ENCODE measurements at places on chromosomes 5 and 9. TPM values are rescaled to one million over a fixed set of nuclear protein-coding genes. Genes with fewer than 3 reads are reported as not detected.

PSAT1 gene
- 98.2 TPM for total RNA-seq

LOX gene
- 8.3 TPM for total RNA-seq

MUSK gene
- not detected for total RNA-seq

C6 gene
- total RNA-seq = not detected

PPIC gene
- total RNA-seq = 12.0 TPM

TLX3 gene
- not detected for total RNA-seq

C9orf50 gene
- not detected for total RNA-seq

DCAF12 gene
- total RNA-seq = 33.6 TPM

GFRA3 gene
- 0.67 TPM for total RNA-seq

MEIKIN gene
- not detected for total RNA-seq

FAF2 gene
- 49.6 TPM for total RNA-seq

NOXA1 gene
- total RNA-seq = 0.69 TPM

PCDHGA12 gene
- 41.4 TPM for total RNA-seq

KIAA0825 gene
- total RNA-seq = 7.3 TPM

ARSK gene
- 11.4 TPM for total RNA-seq

NSA2 gene
- 88.3 TPM for total RNA-seq

MARCHF3 gene
- total RNA-seq = 6.5 TPM

TRIM32 gene
- 44.0 TPM for total RNA-seq

OR1J2 gene
- not detected for total RNA-seq

OSMR gene
- total RNA-seq = 28.0 TPM

TRMT10B gene
- total RNA-seq = 2.9 TPM

LCN1 gene
- not detected for total RNA-seq

RHOBTB3 gene
- total RNA-seq = 68.1 TPM

ADAMTS6 gene
- 1.0 TPM for total RNA-seq

IL5 gene
- not detected for total RNA-seq

HDHD3 gene
- 25.0 TPM for total RNA-seq

SEMA6A gene
- total RNA-seq = 84.3 TPM

EQTN gene
- total RNA-seq = 0.34 TPM

PTGR1 gene
- total RNA-seq = 52.6 TPM

CHSY3 gene
- total RNA-seq = 15.0 TPM

SNCAIP gene
- not detected for total RNA-seq

PHF24 gene
- total RNA-seq = 1.00 TPM

UBE2B gene
- 36.4 TPM for total RNA-seq

CXCL14 gene
- total RNA-seq = not detected

PKD2L2 gene
- not detected for total RNA-seq

RNF183 gene
- total RNA-seq = not detected

IQGAP2 gene
- total RNA-seq = 16.2 TPM

SAXO1 gene
- total RNA-seq = not detected

Data from melanocyte of skin (primary cell).